ENCODE measurements at places on chromosomes 5 and 9.

- no peak for DNase-seq
Measured at GRCh38 chr9:1745980-1746379, 269.2 kb upstream of the SMARCA2 start.

DNA sequence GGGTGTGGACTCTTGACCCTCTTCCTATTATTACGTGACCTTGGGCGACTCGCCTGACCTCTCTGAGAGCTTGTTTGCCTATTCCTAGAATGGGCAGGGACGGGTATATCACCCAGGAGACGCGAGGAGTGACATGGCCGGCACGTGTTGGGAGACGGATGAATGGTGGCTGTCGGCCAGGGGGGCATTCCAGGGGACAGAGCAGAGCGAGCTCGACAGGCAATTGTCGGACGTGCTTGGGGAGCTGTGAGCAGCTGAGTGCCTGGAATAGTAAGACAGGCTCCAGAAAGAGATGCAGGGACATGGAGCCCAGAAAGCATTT is 29.3 kb upstream of the UNC5A start:
- no peak for DNase-seq

DNA sequence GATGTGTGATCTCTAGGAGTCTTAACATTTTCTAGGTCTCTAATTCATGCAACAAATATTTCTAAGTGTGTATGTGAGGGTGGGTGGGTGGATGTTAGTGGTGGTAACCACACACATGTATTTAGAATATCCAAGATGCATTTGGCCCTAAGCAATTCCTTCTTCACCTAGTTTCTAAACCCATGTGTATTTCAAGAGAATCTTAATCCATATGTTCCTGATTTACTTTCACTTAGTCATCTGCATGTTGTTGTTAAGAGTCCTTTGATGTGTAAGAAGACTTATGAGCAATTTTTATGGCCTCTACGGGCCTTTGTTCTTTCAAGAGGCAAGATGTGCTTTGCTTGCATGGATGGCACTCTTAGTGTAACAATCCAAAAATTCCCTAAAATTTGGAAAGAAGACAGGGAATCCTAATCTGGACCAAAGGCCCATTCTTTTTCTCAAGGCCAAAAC is 282.6 kb downstream of the SPATA31D1 start:
- DNase-seq = no peak

GRCh38 chr9:130104491-130105193 is 50.9 kb downstream of the GPR107 start:
- DNase-seq = peak; percentile 17

DNA sequence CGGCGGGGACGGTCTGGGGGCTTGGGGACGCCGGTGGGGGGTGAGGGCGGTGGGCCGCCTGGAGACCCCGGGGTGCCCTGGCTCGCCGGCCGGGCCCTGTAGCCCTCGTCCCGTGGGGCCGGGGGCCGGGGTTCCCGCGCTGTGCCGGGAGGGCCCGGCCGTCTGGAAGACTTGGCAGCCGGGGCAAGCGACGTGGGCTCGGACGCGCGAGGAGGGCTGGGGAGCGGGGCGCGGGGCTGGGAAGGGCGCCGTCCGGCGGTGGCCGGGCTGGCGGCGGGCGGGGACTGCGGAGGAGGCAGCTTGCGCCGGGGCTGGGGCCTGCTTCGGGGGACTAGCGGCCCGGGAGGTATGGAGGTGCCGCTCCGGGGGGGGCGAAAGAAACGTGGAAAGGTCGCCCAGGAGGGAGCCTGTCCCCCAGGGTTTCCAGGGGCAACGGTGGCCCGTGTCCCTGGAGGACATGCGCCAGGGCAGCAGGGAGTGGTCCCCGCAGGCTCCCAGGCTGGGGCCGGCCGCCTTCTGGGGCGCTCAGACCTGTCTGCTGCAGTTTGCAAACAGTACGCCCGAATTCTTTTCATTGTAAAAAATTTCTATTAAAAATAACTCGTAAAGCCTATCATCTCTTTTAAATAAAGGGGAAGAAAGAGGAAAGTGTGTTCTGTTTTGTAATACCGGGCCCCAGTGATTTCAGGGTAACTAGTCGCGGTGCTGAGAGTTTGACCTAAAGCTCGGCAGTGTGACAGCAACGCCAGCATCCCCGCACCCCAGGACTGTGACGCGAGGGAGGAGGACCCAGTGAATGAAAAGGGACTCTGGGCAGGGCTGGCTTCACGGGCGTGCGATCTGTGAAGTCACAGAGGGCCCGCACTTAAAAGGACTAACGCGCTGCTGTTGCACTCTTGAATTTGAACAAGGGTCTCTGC is 752 bp upstream of the ANKH start:
- peak; percentile 56 for DNase-seq

- DNase-seq = no peak
Measured at GRCh38 chr9:104914466-104914865, 13.5 kb downstream of the ABCA1 start.

- DNase-seq = no peak
Measured at GRCh38 chr9:115038178-115038577, 79.8 kb downstream of the TNC start.

- no peak for DNase-seq
Measured at GRCh38 chr5:91187032-91187431, 196.1 kb downstream of the ARRDC3 start.

DNA sequence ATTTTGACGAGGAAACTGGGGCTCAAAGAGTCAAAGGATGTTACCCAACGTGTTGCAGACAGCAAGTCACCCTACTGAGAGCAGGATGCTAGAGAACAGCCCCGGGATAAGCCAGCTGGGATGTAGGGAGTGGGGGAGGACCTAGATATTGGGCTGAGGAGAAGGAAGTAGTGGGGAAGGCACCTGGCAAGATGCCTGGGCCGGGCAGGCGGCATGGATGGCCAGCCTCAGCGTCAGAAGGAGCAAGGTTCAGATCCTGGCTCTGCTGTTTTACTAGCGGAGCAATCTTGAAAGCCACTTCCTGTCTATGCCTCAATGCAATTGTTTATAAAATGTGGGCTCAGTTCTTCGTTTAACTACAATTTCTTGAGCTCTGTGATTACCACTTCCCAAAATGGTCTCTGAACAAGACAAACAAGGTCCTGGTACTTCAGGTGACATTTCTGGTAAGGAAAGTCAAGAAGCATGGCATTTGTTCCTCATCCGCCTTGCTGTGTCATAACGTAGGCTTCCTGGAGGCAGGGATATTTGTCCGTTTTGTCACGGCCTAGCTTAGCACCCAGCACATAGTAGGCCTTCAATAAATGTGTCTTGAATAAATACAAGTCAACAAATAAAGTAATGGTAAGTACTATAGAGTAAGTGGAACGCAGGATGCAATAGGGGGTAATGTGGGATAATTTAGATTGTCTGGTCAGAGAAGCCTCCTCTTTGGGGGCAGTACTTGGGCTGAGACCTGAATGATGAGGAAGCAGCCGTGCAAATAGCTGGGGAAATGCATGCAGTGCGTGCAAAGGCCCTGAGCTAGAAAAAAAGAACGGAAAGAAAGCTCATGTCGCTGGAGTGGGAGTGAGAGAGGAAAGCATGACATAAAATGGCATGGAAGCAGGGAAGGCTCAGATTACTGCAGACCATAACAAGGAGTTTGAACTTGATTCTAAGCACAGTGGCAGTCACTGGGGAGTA is 70.5 kb downstream of the SMIM23 start:
- DNase-seq = no peak

DNA sequence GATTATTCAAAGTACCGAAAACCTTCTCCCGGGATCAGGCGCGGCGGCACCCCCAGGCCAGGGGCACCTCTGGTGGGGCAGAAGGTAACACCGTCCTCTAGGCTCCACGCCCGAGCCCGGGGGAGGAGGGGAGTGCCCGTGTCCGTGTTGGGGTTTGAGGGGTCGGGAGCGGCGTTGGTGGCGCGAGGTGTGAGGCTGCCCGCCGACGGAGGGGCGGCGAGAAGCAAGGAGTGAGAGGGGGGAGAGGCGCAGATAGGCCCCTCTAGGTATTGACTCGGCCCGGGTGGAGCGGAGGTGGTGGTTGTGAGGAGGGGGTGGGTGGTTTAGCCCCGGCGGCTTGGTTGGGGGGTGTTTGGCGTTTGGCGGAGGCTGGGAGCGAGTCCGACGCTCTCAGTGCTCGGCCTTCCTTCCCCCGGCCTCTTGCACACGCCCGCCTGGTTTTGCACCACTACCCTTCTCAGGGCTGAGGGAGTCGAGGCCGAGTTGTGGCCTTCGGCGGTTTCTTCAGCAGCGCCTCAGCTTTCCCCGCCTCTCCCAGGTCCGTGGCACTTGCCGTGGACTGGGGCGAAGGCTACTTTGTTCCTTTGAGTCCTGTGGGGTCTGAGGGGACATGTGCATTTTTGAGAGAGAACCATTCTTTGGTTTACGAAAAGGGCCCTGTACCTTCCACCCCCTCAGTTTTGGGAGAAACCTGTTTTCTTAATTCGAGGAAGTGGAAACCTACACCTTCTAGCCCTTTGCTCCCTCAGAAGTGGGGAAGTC is 450 bp downstream of the GPBP1 start:
- DNase-seq = peak; percentile 34

DNA sequence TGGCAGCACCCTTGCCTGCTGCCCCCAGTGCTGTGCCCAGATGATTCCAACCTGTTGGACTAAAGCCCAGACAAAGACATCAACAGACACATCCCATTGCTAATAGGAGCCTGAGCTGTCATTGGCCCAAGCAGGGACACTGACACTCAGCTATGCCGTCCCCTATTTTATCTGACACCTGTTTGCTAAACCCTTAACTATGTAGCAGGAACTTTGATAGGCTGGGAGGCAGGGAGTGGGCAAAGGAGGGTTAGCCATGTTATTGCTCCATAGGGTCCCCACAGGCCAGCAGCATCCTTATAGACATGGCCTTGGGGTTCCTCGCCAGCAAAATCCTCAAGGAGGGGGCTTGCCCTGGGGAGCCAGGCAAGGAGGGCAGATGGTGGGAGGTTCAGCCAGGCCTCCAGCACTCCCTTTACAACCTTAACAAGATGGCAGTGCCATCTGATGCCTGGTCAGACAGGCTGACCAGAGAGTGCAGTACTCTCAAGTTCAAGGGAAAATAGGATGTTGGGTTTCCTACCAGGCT is 50.4 kb upstream of the CDKN2AIPNL start:
- DNase-seq = no peak

GRCh38 chr9:17068671-17069070 is 66.2 kb upstream of the CNTLN start:
- no peak for DNase-seq

DNA sequence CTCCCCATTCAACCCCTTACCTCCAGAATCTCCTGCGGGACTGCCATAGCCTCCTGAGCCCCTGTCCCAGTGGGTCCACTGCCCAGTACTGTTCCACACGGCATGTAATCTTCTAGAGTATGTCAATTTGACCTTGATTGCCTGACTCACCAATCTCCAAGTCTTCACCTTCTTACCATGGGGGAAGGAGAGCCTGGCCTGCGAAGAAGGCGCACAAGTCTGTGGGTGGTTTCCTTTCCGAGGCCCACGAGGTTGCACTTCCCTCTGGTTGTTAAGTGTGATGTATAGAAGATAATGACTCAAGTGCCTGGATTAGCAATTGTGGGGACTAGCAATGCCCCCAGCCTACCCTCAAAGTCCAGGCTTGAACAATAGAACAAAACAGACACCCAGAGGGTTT is 8.1 kb upstream of the TENT4A start:
- no peak for DNase-seq

DNA sequence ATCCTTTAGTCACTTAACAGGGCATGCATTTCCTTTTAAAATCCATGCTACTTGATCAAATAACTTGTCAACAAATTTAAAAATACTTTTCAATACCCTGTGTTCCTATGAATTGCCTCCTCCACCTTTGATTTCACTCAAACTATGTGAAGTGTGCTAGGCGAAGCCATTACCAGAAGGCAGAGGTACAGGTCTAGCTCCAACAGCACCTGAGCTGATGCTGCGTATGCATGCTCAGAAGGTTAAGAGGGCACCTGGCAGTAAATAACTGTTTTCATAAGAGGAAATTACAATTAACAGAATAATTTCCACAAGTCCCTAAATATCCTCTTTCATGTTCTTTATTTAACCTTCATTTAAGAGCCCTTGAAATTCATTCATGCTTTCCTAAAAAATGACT is 251.8 kb downstream of the EFNA5 start:
- DNase-seq = no peak

DNA sequence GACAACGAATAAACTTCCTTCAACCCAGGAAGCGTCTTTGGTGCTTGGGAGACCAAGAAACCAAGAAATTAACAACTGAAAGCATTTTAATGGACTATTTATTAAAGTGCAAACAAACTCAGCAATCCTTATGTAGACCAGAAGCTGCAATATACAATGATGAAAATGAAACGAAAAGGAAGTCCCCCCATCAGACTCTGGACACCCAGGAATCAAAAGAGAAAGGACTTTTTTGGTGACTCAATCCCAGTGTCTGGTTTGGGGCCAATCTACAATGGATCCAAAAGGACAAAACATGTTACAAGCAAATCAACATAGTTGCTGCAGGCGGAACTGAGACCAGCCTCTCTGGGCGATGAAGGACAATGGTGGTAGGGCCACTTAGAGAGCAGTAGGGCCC is 39.5 kb downstream of the C9orf152 start:
- DNase-seq = no peak

- no peak for DNase-seq
Measured at GRCh38 chr5:169374761-169375160, 73.8 kb upstream of the SLIT3 start.

- no peak for DNase-seq
Measured at GRCh38 chr5:135600152-135600570, 21.4 kb upstream of the CXCL14 start.

GRCh38 chr5:121497176-121497575 is 354.5 kb upstream of the FTMT start:
- no peak for DNase-seq

DNA sequence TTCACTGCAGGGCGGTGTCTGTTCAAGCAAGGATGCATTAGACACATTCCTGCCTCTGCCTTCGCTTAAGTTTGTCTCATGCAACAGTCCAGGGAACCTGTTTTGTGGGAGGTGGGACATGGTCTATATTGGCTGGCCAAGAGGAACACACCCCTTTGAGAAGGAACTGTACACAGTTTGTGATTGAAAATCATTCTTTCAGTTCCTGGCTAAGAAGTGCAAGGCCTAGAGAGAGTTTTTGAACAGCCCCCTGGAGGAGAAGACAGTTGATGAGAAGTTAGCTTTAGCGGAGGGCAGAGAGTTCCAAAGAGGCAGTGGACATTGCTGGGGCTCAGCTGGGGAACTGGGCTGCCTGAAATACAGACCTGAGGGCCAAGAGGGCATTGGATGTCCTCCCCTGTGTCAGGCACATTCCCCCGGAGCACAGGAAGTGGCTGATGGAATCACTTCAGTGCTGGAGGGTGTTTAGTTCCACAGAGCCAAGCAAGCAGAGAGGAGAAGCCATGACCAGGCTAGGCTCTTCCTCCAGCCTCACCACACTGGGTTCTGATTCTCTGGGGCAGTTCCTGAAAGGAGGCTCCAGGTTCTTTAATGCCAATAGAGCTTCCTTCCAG is 66.6 kb downstream of the RGS3 start:
- DNase-seq = no peak

DNA sequence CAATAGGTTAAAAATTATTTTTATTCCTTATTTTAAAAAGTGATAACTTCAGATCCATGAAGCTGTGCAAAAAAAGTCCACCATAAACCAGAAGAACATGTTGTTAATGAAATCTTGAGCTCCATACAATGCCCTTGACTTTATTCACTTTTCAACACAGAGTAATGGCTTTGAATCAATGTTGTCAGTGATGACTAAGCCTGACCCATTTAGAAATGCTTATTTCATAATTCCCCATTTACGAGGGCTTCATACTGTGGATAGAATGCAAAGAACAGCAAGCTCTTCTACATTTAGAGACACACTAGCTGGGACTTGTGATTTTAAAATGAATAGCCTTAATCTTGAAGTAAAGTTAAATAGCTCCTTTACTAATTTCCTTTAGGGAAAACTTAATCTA is 25.7 kb upstream of the IL9 start:
- DNase-seq = no peak
